ENCODE measurements at places on chromosomes 16 and 17. TPM values are rescaled to one million over a fixed set of nuclear protein-coding genes. Genes with fewer than 3 reads are reported as not detected.

Gene GGNBP2
- 70.8 TPM for total RNA-seq

Gene CHST5
- 0.92 TPM for total RNA-seq

Gene C16orf74
- total RNA-seq, result 1.8 TPM

Gene USP6
- total RNA-seq, result 0.23 TPM

Gene NGFR
- total RNA-seq, result 6.5 TPM

Gene KLHL11
- total RNA-seq, result 76.6 TPM

Gene HS3ST3B1
- 1.8 TPM for total RNA-seq

Gene GAN
- total RNA-seq, result 44.1 TPM

Gene CDRT4
- 17.1 TPM for total RNA-seq

Gene NAE1
- 104 TPM for total RNA-seq

Gene CD19
- 0.23 TPM for total RNA-seq

Gene CNGB1
- total RNA-seq, result 21.9 TPM

Gene CALB2
- total RNA-seq, result 208 TPM
